ENCODE measurements at places on chromosomes 7 and 10.

DNA sequence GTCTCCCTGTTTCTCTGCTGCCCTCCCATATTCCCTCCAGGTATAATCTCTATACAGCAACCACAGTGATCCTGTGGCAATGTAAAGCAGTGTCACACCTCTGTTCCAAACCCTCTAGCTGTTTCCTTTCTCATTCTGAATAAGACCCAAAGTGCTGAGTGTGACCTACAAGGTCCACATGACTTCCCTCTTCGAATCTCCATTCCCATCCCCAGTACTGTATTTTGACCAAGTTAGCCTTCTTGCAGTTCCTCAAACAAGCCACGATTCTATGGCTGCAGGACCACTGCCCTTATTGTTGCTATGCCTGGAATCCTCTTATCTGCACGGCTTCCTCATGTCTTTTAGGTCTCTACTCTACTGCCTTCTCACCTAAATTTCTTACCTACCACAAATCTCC is 291.9 kb downstream of the DOCK4 start:
- no peak for DNase-seq

GRCh38 chr7:112603673-112604072 is 122.9 kb downstream of the LSMEM1 start:
- DNase-seq: no peak

DNA sequence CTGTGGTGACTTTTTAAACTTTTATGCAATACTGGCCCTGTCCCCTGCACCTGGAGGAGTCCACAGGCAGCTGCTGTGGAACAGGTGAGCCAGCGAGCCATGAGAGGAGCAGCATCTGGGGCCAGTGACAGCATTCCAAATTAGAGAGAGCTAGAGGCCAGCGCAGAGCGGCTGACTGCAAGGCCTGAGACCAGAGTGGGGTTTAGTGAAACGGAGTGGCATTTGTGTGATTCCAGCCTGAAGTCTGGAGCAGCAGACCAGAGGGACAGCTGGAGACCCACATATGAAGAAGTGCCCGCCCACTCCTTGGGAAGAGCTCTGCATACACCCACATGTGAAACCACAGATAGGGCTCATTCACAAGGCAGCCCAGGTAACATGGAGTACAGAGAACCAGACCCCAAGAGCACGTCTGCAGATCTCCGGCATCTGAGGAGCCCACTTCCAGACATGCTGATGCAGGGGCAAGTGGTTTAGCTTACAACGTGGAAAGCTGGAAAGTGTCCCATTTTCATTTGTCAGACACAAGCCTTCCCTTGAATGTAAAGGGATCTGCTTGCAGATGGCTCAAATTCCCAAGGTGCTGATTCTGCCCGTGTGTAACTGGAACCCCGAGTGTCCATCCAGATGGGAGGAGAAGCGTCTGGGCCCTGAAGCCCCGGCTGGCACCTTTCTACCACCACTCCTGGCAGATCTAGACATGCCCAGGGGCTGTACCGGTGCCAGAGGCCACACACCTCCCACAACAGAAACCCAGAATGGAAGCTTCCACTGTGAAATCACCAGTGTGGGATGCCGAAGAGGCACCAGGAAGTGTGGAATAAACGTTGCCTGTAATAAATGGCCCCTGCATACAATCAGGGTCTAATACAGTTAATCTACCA is 256.0 kb upstream of the TCERG1L start:
- DNase-seq: no peak

- DNase-seq: no peak
Observed at GRCh38 chr10:119489991-119490326, 52.6 kb downstream of the RGS10 start.

- DNase-seq: peak; percentile 88
Observed at GRCh38 chr7:26860361-26860760, 4.0 kb downstream of the SKAP2 start.

- no peak for DNase-seq
Observed at GRCh38 chr7:70479153-70480021, 652.6 kb upstream of the GALNT17 start.

- DNase-seq: peak; percentile 10
Observed at GRCh38 chr10:28179006-28179742, 123.7 kb downstream of the MPP7 start.

DNA sequence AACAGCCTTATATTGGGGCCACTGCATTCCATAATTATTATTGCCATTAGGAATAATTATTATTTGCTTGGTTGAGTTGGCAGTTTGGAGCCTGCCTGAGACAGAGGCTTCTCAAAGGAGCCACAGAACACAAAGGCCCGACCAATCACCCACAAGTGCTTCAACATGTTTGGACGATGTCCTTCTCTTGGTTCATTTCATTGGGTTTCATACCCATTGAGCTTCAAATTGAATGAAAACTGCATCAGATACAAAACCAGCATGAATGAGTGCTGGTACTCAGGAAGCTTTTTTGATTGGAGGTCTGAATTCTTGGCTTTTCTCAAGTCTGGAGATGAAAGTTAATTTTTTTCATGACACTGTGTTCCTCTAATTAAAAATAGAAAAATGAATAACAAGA is 168.3 kb downstream of the CREB5 start:
- no peak for DNase-seq

DNA sequence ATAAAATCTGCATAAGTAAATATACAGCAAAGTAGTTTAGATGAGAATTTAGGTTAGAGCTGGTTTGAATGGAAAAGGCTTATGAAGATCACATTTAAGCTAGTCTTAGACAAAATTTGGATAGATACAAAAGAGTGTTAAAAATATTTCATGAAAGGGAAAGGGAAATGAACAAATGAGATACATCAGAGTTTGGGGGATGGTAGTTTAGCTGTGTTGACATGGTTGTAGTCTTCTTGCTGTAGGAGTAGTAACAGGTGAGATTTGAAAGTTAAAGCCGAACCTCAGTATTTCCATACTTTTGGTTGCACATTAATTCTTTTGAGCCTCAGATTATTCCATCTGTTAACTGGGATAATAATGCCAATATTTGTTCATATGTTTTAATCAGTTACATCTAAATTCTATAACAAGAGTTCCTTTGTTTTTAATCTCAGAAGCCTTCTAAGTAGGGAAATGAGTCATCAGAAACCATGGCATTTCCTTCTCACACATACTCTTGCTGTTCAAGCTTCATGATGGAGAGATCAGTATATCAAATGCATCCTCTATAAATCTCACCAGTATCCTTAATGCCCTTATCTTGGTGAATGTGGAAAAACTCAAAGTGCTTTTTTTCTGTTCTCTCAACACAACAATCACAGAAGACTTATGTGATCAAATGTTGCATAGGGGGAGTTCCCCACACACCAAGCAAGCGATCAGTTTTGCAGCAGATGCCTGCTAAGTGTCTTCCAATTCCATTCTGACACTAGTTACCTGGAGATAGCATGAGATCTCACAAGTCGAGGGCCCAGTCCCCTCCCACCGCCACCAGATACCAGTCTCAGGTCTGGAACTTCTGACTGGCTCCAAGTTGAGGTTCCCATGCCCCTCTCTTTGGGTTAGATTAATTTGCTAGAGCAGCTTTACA is 84.7 kb downstream of the MAPK8 start:
- no peak for DNase-seq

GRCh38 chr7:28646376-28647075 is 234.2 kb downstream of the CREB5 start:
- no peak for DNase-seq

DNA sequence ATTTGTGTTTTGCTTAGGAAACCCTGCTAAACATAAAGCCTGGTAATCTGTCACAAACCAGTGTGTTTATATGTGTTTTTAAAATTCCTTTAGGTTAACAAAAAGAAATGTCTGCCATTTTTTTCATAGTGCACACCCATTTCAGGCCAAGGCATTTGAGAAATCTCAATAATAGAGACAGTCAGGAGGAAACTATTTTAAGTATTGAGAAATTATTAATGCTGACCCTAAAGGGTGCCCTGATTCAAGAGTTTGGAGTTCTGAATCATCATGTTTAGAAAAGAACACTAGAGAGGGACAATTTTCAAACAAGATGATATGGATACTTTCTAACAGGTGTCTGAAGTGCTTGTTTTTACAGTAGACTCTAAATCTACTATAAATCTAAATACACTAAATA is 28.7 kb downstream of the MALRD1 start:
- no peak for DNase-seq

- DNase-seq: no peak
Observed at GRCh38 chr10:29377333-29377961, 88.6 kb downstream of the LYZL1 start.

DNA sequence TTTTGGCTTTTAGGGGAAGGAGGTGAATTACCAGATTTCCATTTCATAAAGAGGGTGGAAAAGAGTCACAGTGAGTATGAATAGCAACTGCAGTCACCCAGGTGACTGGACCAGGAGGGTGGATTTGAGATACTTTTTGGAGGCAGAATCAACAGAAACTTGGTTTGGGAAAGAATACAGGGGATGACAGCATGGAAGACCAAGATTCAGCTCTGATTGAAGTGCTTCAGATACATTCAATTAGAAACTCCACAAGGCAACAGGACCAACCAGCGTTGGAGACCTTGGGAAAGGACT is 83.0 kb downstream of the SGMS1 start:
- DNase-seq: no peak

DNA sequence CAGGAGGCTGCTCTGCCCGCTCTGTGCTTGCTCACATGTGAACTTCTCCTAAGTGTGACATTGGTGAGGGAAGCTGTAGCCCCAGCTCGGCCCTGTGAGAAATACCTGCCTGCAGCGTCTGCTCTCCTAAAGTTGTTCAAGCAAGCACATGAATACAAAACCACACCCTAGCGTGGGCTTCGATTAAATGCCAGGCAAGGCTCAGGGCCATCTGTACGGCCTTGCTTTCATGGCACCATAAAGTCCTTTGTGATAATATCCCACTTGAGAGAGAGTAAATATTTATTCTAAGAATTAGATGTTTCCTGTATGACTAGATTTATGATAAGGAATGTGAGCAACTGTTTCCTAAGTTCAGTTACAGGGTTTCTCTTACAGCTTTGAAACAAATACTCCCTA is 262.8 kb upstream of the KLF14 start:
- no peak for DNase-seq

DNA sequence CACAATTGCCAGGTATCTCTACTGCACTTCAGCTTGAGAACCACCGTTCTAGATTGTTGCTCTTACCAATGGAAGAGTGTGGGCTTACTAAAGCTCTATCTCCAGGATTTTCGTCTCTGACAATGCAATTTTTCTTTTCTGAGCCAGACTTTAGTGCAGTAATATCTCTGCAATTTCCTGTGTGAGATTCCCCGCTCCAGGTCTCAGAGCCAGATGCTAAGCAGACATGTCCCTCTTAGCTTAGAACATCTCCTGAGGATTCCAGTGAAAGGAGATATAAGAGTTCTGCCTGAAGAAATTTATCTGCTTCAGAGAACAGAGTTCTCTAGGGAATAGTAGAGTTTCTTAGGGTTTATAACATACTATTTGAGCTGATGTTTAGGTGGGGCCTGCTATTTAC is 82.0 kb downstream of the SND1 start:
- no peak for DNase-seq

- DNase-seq: no peak
Observed at GRCh38 chr7:71243736-71244410, 111.9 kb downstream of the GALNT17 start.

DNA sequence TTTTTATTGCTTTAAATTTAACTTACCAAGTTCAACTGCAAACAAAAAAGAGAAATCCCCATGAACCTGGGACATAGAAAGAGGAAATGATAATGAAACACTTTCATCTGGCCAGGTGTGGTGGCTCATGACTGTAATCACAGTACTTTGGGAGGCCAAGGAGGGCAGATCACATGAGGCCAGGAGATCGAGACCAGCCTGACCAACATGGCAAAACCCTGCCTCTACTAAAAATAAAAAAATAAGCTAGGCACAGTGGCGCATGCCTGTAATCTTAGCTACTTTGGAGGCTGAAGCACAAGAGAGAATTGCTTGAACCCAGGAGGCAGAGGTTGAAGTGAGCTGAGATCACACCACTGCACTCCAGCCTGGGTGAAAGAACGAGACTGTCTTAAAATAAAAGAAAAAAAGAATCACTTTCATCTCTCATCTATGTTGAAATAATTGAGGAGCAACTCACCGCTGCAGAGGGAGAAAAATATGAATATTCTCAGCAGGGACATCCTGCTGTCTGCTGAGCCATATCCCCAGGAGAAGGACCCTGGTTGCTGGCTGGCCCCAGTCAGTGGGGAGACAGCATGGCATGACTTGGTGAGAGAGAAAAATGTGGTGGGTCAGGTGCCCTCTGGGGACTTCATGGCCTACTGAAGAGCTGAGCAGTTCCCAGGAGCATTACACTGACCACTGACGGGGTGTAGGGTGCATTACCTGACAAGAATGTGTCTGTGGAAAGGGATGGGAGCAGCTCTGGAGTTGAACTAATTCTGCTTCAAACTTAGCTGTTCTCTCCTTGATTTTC is 22.8 kb upstream of the TARP start:
- no peak for DNase-seq

- no peak for DNase-seq
Observed at GRCh38 chr10:101322266-101323108, 31.5 kb upstream of the BTRC start.

GRCh38 chr10:12814166-12814565 is 187.3 kb downstream of the CCDC3 start:
- no peak for DNase-seq

DNA sequence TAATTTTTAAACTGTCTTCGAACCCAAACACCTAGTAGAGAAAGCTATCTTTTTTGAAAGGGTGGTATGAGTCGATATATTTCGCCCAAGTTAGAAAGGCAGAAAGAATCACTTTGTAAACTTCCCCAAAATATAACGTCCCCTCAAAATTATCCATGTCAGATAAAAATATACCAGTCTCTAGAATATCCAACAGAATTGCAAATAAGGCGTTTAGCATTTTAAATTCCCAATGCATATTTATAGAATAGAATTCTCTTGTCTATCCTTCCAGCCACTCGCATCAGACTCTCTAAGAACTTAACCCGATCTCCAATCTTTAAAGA is 2.1 kb downstream of the CTBP2 start:
- no peak for DNase-seq

DNA sequence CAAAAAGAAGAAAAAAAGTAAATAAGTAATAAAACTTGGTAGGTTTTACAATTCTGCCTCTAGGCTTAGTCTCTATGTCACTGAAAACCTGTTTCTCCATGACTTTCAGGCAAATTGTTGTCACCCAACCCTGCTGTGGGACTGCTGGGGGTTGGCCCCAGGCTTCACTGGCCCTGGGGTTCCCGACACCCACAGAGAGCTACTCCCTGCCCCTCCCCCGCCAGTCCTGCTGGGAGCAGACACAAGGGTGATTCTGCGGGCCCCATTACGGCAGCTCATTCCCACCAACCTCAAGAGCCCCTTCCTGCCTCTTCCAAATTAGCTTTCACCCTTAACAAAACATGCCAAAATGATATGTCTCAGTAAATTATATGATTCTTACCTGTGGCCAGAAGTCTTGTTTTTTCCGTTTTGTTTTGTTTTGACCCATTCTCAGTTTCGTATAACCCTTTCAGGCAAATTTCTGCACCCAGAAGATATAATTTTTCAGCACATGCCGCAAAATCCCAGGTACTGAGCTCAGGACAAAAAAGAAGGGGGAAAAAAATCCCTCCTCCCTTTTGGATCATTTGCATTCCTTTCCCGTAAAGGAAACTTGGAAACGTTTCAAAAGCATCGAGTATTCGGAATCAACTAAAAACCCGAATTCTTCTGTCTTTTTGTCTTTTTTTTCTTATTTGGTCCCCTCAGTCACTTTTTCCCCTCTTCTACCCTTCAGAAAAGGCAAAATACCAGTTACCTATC is 27.8 kb downstream of the CHST15 start:
- no peak for DNase-seq
